Frontal cortex (tissue), 4 donors: ENCODE measurements at places on chromosomes 13 and 19.

GRCh38 chr13:57946361-57946760 lies 314.8 kb downstream of the PCDH17 start:
- DNase-seq = no peak

GRCh38 chr19:29964171-29964570 lies 22.1 kb downstream of the URI1 start:
- DNase-seq = no peak

DNA sequence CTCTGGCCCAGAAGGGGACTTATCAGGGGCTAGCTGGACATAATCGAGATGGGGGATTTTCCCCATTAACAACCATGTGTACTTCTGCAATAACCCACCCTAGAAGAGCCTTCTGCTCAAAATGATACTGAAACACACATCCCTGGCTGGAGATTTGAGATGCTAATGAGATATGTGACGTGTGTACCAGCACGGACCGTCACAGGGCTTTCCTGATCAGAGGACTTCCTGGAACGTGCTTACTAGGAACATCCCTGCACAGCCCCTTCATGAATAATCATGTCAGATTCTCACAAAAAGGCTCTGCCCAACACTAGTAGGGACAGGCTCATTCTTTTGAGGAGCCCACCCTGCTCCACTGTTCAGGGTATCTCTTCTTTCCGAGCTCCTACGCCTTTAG lies 6.5 kb upstream of the ERVV-1 start:
- DNase-seq = no peak

DNA sequence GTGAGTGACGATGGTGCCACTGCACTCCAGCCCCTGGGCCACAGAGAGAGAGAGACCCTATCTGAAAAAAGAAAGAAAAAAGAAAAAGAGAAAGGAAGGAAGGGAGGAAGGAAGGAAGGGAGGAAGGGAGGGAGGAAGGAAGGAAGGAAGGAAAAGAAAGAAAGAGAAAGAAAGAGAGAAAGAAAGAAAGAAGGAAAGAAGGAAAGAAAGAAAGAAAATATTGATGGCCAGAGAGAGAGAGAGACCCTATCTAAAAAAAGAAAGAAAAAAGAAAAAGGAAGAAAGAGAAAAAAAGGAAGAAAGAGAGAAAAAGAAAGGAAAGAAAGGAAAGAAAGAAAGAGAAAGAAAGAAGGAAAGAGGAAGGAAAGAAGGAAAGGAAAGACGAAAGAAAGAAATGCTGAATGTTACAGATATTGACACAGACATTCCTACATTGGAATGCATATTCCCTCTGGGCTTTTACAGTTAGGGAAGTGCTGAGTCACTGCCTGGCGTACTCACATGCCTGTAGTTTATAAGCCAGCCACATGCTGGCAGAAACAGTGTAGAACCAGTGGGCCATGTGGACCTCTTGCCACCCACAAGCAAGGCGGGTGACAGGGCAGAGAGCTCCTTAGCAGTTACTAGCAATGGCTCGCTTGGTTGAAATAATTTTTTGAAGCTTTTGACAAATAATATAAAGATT lies 34.6 kb upstream of the SLC46A3 start:
- DNase-seq = no peak

- peak; percentile 70 for DNase-seq
Observed at GRCh38 chr19:33241530-33242101, 16.0 kb upstream of the SLC7A10 start.

DNA sequence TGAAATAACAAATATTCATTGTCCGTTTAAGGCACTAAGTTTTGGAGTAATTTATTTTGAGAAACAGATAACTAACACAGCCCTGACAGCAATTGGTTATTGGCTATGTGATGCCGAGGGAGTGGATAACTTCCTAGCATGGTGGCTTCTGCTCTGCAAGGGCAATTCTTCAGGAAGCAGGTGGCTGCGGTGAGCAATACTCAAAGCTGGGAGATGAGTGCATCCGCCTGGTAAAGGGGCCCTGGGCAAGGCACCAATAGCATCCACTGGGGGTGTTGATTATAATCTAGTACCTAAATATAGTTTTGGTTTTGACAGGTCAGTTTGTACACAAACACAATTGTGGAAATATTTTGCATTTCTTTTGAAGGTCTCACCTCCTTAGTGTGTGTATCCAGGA lies 41.0 kb downstream of the CCDC70 start:
- DNase-seq = no peak

DNA sequence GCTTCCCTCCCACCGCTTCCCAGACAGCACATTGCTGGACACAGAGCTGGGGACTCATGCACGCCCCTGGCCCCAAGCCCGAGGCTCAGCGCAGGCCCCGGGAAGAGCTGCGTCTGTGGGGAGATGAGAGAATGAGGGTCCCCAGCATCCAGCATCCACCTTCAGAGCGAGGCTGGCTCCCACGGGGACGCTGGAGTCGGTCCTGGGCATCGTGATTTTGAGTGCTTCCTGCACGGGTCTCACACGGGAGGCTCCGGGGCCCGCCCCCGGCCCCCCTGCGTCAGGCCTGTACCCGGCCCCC lies 4.7 kb downstream of the NCLN start:
- no peak for DNase-seq

GRCh38 chr13:38914070-38914469 lies 76.6 kb downstream of the STOML3 start:
- no peak for DNase-seq
